ENCODE measurements at places on chromosomes 16 and 17.

DNA sequence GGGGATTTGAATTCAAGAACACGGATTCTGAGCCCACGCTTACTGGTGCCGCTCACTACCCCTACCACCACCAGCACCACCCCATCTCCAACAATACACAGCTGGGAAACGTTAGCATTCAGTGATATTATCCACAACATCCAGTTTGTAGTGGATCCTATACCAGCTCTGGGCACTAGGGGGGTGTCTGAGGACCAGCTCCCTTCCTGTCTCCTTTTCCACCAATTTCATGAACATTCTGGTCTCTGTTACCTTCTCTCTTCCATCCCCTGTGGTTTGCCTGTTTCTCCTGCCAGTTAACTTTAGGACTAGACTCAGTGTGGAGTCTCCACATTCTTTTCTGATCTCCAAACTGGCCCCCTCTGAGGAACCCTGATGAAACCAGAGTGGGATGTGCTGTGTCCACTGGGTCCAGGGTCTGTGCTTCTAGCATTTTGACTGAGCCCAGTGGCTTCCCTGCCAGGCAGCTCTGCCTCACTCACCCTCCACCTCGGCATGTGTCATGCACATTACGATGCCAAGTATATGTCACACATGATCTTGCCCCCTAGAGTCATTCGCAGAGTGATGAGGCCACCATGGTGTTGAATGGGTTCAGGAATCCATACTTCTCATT is 187.0 kb upstream of the CDH13 start:
- no peak for DNase-seq

GRCh38 chr16:11738742-11739544 is 3.7 kb downstream of the TXNDC11 start:
- DNase-seq: no peak

DNA sequence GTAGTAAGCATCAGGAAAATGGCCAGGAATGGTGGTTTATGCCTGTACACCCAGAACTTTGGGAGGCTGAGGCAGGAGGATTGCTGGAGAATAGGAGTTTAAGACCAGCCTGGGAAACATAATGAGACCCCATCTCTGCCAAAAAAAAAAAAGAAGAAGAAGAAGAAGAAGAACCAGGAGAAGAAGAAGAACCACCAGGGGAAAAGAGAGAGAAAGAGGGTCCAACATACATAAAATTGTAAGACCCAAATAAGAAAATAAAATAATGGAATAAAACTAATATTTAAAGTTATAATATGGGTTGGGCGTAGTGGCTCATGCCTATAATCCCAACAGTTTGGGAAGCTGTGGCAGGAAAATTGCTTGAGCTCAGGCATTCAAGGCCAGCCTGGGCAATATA is 408.4 kb downstream of the ZFHX3 start:
- no peak for DNase-seq

DNA sequence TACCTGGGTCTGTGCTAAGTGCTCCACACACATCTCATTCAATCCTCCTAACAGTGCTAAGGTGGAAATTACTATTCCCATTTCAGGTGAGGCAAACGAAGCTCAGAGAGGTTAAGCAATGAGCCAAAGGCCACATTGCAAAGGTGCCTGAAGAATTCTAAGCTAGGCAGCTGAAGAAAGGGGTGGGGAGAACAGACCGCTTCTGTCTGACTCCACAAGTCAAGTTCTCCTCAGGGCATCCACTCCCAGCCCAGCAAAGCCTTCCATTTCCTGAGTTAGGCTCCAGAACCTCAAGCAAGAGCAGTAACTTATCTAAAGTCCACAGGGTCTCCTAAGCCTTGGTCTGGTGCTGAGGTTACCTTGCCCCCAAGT is 27.0 kb upstream of the MRPS23 start:
- no peak for DNase-seq

GRCh38 chr17:29956225-29956624 is 14.8 kb downstream of the EFCAB5 start:
- DNase-seq: no peak

GRCh38 chr16:85193115-85193493 is 80.8 kb upstream of the CIBAR2 start:
- no peak for DNase-seq

DNA sequence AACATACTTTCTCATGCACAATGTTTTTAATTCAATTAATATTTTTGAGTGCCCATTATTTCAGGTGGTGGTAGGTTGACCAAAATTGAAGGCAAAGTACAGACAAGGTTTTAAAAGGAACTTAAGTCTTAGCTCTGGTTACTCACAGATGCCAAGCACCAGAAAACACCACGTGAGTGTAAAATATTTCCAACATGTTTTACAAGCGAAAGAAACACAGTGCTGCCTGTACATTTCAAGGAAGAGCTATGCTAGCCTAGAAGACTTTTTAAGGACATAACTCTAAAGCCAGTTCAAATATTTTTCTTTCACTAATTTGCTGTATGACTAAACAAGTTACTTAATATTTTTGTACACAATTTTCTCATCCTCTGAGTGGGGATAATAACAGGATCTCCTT is 736.4 kb upstream of the GOT2 start:
- no peak for DNase-seq
